ENCODE measurements at places on chromosomes 1 and 21. TPM values are rescaled to one million over a fixed set of nuclear protein-coding genes. Genes with fewer than 3 reads are reported as not detected.
A peak's percentile ranks its signal among the peaks of the same experiment; 100 is the strongest.

DNA sequence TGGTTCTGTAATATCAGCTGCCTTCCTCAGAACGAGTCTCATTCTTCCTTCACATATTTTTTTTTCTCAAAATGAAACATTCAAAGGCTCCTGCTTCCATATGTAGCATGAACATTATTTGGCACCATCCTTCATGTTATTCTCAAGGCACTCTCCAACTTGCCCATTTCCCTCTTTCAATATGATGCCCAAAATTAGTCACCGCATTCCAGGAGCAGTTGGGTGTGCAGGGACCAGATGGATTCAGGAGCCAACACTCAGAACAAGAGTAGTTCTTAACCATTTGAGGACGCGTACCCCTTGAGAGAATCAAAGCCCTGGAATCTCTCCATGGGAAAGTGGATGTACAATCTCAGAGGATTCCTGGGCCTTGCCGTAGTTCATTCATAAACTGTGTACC lies 50.3 kb downstream of the KCNK1 start:
- DNase-seq = no peak

DNA sequence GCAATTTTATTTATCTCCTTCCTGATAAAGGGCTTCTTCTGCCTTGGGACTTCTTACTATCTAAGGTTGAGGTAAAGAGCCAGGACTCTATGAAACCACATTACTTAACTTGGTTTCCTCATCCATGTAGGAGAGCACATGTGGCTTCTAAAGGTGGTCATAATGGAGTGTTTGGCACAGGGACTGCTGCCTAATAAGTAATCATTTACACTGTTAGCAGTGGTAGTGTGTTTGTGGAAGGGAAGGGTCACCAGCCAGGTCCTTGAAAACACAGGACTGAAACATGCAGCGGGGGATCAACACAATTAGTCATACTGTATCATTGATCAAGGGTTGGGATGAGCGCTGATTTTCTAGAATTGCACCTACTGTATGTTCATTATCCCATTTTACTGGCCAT lies 59.6 kb downstream of the UCK2 start:
- DNase-seq = no peak

GRCh38 chr1:103783944-103784377 lies 34.3 kb downstream of the AMY1C start:
- no peak for DNase-seq

- peak; percentile 73 for DNase-seq
Measured at GRCh38 chr1:53971718-53972117, 25.6 kb downstream of the LRRC42 start.

- no peak for DNase-seq
Measured at GRCh38 chr1:108482708-108483107, 32.6 kb downstream of the NBPF6 start.

DNA sequence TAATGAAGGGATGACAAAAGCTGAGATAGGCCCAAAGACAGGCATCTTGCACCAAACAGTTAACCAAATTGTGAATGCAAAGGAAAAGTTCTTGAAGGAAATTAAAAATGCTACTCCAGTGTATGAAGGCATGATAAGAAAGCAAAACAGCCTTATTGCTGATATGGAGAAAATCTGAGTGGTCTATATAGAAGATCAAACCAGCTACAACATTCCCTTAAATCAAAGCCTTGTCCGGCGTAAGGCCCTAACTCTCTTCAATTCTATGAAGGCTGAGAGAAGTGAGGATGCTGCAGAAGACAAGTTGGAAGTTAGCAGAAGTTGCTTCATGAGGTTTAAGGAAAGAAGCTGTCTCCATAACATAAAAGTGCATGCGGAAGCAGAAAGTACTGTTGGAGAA lies 4.3 kb upstream of the ANGEL2 start:
- no peak for DNase-seq

The SLC9C2 gene
- total RNA-seq = not detected
